NCI-H2081 (cell line): ENCODE measurements at places on chromosomes 2 and 18.

DNA sequence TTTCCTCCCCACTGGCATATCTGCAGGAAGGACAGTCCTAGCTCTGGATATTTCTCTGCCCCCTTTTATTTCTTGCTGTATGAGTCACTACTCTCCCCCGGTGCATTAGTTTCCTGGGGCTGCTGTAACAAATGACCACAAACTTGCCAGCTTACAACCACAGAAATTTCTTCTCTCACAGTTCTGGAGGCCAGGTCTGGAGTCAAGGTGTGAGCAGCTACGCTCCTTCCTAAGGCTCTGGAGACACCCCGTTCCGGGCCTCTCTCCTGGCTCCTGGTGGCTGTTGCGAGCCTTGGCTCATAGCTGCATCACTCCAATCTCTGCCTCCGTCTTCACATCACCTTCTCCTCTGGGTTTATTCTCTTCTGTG is 34.1 kb downstream of the PTPRM start:
- DNase-seq = no peak

DNA sequence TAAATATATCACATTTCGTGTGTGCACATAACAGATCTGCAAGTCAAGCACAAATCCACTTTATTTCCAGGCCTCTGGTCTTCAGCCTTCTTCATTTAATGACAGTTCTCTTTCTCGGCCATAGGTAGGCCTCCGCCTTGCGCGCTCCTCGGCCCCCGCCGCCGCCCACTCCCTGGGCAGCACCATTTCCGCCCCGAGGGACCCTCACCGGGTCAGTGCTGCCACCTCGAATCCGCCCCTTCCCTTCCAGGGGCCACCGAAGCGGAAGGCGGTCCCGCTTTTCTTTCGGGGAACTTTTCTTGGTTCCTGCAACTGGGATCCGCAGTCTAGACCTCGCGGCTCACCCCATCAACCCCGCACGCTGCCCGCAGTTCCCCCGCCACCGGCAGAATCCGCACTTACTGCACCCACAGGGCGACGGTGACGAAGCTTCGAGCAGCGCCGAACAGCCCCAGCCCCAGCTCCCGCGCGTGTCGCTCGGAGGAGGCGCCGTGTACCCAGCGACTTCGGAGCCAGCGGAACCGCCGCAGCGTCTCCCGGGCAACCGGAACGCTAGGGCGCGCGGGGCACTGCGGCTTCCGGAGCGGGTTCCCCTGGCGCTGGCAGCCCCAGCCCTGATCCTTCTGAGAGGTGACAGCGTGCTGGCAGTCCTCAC is at the start of gene CDKL4:
Gene CDKL4 (minus strand): TSS at position 502 of the 655 bp plus-strand sequence.
- no peak for DNase-seq

DNA sequence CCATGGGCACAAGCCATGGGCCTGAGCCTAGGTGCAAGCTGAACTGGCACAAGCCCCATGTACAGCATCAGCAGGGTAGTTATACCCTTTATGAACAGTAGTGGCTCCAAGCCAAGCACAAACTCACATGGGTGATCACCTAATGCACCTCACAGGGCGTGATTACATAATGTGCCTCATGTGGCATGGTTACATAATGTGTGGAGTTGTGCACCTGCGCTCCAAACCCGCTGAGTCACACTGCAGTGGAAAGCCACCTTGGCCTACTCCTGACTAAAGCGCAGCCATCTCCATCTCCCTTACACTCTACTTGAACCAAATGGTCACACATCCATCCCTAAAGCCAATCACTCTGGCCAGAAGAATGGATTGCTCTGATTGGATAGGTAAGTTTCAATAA is 279.7 kb downstream of the MBD2 start:
- DNase-seq = no peak

DNA sequence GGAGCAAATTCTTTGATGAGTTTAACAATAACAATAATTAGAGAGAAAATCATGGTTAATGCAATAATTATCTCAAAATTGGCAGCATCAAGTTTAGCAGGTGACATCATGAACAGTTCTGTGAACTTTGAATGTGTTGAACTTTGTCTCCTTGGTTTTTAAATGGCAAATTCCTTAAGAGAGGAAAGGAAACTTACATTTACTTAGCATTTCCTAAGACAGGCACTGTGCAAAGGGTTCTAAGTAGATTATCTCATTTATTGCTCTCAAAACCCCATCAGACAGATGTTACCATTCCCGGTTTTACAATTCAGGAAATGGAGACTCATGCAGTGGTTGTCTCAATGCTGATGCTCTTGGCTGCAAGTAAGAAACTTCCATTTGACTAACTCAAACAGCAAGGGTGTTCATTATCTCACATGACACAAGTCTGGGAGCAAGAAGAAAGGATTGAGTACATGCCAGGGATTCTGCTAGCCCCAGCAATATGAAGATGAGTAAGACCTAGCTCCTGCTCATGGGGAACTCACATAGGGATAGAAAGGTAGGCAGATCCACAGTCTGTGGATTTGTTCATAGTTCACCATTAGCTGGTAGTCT is 81.3 kb upstream of the ITGA6 start:
- no peak for DNase-seq

DNA sequence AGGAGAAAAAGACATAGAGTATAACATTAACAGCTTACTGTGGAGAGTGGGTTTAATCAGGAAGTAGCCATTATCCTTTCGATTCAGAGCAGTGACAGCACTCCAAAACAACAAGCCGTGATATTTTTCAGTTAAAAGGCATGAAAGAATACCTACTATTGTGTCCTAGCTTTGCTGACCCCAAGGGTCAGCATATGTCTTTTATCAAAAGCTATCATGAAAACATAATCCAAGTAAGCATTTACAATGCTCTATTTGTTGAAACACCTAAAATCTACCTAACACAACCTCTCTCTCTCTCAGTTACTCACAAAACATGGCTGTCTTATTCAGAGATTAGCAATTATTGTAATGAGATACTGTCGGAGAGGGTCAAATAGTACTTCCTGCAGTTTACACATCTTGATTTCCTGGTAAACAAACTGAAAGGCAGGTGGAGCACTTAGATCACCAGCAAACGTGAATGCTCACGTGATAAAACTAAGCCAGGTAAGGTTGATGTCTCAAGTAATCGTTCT is 100.0 kb downstream of the BAZ2B start:
- peak; percentile 96 for DNase-seq

DNA sequence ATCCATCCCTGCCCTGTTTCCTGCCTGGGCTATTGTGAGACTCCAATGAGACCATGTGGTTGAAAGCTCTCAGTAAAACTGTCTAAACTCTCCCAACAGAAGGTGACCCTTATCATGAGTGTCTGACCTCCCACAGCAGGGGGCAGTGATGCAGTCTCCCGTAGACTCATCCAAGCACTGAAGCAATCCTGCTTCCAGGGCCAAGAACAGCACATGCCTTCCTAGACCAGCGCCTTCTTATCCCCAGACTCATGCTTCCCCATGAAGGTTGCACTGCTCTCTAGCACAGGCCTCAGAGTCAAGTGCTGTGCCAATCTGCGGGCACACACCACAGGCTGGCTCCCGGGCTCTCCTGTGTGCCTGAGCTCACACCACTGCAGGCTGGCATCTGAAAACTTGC is 112.3 kb downstream of the TNS1 start:
- no peak for DNase-seq

DNA sequence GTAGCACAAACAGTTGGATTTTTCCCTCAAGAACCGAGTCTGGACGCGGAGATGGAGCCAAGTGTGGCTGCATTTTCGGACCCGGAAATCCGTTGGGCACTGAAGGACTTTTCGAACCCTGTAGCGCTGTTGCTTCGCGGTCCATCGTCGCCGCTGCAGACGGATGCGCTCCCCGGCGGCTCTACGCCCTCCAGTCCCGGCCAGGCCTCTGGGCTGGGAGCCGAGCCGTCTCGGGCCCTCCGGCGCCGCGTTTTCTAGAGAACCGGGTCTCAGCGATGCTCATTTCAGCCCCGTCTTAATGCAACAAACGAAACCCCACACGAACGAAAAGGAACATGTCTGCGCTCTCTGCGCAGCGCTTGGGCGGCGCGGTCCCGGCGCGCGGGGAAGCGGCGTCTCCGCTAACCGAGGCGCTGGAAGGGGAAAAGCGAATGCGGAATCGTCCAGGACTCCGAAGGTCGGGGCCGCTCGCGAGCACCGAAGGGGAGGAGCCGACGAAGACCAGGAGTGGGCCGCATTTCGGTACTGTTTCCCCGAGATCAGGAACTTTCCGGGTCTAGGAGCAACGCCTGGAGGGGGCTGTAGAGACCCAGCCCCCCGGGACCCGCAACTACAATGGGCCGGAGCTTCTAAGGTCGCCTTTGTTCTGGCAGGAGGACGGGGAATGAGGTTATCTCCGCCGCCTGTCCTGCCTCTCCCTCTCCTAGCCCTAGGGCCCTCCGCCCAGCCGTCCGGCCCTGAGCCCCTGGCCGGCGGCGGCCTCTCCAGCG is 3.2 kb downstream of the EMX1 start:
- no peak for DNase-seq

- DNase-seq = peak; percentile 62
Observed at GRCh38 chr2:86453836-86454235, 12.7 kb downstream of the KDM3A start.

DNA sequence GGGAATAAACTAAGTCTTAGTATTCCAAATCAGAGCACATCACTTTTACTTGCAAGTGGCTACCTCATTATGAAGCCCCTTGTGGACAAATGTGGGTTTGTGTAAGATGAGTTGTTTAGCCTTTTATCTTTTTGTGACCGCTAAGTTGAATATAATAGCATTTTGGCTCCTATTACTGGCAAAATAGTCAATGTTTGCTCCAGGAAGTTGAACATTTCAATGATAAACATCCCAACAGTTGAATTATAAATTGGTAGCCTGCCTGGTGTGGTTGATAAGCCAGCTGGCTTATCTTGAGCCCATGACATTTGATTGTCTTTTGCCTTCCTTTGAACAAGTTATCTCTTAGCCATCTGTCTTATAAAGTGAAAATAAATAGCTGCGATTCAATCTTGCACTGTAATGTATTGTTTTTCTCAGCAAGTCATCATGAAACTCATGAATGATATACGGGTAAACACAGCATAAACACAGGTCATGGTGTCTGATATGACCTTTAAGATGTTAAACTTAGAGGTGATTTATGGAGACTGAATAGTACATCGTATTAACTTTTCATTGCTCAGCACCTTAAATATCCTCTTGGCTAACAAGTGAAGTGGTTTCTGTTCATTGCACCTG is 338.4 kb downstream of the SOCS6 start:
- no peak for DNase-seq

DNA sequence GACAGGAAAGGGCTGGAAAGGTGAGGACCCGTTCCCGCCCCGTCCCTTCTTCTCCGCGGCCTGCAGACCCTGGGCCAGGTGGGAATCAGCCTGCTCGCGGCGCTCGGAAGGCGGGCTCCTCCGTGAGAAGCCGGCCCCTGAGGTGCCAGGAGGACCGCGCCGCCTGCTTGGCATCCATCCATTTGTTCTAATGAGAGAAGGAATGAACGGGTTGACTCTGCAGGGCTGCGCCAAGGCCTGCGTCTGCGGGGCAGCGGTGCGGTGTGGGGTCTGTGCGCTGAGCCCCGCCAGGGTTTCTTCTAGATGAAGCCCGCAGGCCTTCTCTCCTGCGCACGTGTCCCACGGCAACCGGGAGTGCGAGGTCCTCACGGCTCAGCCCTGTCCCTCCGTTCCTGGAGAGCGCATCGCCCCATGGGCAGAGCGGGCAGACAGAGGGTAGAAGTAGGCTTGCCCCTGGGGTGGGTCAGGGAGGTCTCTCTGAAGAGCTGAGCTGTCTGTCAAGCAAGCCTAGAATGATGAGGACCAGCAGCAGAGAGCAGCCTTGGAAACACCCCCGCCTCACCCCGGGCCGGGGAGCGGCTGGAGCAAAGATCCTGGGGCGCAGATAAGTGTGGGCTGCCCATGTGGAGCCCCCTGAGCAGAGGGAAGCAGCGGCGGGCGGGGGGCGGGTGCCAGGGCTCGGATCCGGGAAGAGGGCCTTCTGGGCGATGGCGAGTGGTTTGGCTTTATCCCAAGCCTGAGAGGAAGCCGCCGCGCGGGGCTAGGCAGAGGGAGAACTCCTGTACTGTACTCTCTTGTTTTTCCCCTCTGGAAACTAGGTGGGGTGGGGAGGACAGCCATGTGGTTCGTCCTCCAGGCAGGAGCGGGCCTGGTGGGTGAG is 27.9 kb upstream of the HS6ST1 start:
- DNase-seq = no peak
